ENCODE measurements at places on chromosomes 13 and 19.
A peak's percentile ranks its signal among the peaks of the same experiment; 100 is the strongest.

DNA sequence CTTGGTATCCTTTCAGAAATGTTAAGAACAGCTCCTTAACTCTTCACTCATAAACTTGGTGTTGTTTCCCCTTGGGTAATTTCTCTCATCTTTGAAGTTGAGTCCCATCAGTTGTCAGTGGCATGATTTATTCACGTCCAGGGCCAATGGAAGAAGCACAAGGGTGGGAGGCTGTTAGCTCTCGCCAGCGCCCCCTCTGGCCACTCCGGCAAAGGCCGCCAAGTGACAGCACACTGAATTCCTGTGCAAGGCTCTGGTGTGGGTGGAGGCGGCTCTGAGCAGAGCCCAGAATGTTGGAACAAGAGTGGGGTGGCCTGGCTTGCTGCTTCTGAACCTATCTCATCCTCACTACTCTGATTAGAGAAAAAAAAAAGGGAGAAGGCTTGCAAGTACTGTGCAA, 13.1 kb upstream of the MEDAG start:
- DNase-seq = no peak

GRCh38 chr13:85729296-85729695, 69.9 kb downstream of the SLITRK6 start:
- no peak for DNase-seq

- no peak for DNase-seq
Observed at GRCh38 chr19:11581740-11582139, 4.3 kb upstream of the ACP5 start.

GRCh38 chr13:74070513-74070912, 63.7 kb downstream of the KLF12 start:
- DNase-seq = no peak

GRCh38 chr19:5804516-5805461, at the start of gene NRTN:
TSS of gene NRTN (plus strand) at chr19:5805067. CDS start at chr19:5824166, 19,099 bp downstream.
- peak; percentile 35 for DNase-seq

DNA sequence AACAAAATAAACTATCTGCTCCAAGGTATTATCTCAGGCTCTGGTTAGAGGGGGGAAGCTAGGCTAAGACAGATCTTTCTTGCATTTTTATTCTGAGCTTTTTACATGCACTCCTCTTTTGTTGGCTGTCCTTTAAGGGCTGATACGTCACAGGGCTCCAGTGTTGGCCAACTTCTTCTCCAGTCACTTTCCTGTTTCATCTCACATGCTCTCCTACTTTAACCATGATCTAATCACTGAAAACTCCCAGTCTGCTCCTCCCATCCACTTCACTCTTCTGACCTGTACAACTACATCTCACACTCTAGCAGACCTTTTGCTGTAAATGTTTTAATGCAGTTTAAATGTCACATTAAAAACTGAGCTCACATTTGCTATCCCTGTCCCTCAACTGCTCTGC, 510.0 kb upstream of the KLF12 start:
- no peak for DNase-seq

DNA sequence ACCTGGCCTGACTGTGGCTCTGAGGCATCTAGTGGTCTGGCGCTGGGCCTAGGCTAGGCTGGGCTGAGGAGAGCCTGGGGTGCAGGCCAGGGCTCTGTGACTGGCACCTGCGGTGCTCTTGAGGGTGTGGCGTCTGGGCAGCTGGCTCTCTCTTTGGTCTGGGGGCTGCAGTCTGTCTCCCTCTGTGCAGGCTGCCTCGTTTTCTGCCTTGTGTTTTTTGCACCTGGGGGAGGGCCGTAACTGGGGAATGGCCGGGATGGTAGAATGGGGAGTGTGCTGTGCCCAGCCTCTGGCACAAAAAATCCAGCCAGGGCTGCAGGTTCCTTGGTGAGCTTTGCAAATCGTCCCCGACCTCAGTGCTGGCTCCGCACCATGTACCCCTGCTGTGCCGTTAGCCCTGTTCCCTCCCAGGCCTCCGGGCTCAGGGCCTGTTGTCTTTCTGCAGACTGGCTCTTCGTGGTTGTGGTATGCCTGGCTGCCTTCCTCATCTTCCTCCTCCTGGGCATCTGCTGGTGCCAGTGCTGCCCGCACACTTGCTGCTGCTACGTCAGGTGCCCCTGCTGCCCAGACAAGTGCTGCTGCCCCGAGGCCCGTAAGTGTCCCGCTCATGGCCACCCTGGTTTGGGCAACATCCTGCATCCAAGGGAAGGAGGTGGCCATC, 6.5 kb upstream of the USF2 start:
- DNase-seq = no peak

DNA sequence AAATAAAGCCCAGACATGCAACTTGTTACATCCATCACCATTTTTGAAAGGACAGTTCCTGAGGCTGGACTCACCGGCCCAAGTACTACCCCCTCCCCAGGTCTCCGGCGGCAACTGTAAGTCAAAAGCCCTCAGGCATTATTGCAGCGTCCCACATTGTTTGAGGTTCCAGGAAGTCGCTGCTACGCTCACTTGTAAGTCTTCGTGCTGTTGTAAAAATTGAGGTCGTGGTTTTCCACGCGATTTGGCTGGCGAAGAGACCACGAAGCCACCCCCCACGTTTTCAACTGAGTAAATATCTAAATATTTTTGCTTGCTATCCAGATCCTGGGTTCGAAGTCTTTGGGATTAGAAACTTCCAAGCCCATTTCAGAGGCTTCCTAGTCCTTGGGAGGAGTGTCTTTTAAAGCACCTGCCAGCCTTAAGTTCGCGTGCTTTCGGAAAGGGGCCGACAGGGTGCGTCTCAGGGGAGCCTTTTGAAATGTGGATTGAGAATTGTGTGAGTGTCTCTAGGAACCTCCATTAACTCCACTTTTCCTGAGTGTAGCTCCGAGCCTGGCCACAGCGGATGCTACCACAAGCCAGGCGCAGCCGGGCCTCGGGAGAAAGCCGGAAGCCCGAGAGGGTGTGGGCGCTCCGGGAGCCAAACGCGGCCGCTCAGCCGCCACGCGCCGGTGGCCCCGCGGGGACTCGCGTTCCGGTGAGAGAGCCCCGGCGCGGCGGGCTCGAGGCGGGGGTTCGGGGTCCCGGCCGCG, 434 bp upstream of the FNDC3A start:
- DNase-seq = peak; percentile 23

DNA sequence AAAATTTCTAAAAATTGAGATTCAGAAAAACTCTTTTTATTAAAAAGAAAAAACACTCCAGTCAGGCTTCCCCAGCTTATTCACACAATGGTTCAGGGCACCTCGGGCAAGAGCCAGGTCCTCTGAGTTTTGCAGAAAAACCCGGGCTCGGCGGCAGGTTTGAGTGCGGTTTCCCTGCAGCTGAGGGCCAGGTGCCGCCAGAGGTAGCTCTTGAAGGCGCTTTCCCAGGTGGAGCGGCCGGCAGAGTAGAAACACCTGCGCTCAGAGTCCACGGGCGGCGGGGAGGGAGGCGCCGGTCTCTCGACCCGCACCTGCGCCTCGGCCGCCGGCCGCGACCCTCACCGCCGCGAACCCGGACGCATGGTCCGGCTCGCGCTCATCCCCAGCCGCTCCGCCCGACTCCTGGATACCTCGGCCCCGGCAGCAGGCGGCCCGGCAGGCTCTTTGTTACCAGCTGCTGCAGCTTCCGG, 444 bp downstream of the PROSER1 start:
- no peak for DNase-seq

DNA sequence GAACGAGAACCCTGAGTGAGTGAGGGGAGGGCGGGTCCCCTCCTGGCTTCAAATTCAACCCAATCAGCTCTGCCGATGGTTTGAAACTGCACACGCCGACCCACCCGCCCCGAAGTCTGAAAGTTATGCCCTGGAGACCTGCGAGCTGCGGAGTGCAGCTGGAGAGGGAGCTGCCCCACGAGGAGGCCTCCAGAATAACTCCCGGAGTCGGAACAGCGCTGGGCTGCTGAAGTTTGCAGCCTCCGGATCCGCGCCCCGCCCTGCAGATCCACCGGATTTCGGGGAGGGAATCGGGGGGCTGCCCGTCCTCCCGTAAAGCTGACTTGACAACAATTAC, 7.0 kb downstream of the POU4F1 start:
- no peak for DNase-seq

GRCh38 chr19:46744005-46744691, 1.7 kb upstream of the FKRP start:
- no peak for DNase-seq

- no peak for DNase-seq
Observed at GRCh38 chr19:19094513-19094912, 30.7 kb downstream of the SLC25A42 start.

- no peak for DNase-seq
Observed at GRCh38 chr13:100584896-100585295, 3.7 kb downstream of the GGACT start.

- DNase-seq = no peak
Observed at GRCh38 chr13:21318891-21319532, 140.1 kb downstream of the ZDHHC20 start.

DNA sequence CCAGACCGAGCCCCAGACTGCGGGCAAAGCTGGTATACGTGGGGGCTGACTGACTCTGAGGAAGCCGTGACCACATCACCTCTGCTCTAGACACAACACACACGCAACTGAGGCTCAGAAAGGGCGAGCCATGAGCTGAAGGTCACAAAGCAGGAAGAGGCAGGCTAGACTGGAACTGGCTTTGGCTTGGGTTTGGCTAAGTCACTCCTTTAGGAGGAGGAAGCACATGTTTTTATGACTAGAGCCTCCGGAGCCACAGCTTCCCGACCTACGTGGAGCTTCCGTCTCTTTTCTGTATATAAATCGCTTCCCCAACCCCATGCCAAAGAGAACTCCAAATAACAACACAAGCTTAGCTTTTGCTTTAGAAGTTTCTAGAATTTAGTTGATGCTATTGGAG, 48.0 kb downstream of the RFX2 start:
- DNase-seq = no peak

GRCh38 chr19:24069905-24070657, 16.9 kb upstream of the ZNF254 start:
- no peak for DNase-seq

GRCh38 chr19:50647879-50648615, 1.2 kb upstream of the C19orf81 start:
- no peak for DNase-seq

DNA sequence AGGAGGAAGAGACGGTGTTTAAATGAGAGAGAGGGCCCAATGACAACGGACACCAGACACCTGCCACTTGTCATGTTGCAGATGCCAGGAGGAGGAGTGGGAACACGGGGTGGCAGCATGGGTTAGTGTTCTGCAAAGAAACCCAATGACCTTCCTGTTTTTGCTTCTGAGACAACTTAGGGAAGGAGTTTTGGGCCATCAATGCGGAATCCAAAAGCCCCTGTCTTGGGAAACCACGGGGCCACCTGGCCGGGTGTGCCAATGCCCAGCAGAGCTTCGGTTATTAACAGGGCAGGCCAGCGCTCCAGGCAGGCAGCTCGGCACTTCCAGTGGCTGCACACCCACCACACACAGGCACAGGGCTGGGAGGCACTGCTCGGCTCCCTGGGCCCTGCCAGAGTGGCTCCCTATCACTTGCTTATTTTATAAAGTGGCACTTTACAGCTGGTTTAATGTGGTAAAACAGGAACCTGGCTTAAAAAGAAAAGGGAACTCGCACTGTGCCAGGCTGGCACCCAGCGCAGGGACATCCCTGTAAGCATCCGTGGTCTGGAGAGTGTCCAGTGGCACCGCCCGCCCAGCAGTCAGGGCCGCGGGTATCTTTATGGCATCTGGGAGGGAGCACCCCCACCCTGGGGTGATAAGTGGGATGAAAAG, 19.1 kb downstream of the ELL start:
- DNase-seq = peak; percentile 14

- DNase-seq = no peak
Observed at GRCh38 chr13:23608701-23609413, 38.6 kb downstream of the TNFRSF19 start.

DNA sequence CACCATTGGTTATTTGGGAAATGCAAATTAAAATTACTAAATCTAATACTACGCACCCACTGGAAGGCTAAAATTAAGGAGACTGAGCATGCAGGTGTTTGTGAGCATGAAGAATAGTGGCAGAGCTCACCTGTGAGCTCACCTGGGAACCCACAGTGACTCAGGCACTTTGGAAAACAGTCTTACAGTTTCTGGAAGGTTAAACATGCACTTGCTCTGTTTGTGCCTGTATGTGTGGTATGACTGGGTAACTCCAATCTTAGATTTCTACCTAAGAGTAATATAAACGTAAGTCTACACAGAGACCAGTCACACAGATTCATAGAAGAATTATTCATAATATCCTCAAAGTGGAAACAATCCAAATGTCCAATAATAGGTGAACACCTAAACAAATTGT, 318.8 kb downstream of the ATP8A2 start:
- no peak for DNase-seq

DNA sequence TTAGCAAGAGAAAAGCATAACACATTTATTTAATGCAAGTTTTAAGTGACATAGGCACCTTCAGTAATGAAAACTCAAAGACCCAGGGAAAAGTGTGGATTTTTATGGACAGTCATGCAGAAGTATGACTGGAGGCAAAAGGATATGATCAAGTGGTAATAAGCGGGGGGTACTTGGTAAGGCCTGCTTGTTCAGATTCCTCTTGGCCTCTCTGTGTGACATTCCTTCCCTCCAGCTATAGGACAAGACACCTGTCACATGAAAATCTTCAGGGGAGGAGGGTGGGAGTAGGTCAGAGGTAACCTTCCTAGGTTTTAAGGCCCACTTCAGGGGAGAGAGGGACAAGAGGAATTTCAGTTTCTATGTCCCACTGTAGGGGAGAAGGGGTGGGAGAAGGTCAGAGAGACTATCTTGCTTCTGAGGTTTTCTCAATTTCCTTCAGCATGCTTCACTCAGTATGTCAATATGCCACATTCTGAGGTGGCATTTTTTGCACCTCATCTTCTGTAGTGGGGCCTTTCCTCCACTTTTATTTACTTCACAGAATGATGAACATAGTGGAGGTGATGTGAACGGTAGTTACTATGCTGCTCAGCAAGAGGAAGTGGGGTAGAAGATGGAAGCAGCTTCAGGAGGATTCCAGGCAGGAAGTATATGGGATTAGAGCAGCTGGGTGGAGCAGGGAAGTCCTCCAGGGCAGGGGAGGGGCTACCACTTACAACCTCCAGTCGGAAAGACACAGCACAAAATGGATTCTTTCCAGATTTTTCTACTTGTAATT, 73.2 kb upstream of the RFC3 start:
- DNase-seq = peak; percentile 7

- no peak for DNase-seq
Observed at GRCh38 chr13:90375851-90376250, 971.6 kb upstream of the MIR17HG start.

DNA sequence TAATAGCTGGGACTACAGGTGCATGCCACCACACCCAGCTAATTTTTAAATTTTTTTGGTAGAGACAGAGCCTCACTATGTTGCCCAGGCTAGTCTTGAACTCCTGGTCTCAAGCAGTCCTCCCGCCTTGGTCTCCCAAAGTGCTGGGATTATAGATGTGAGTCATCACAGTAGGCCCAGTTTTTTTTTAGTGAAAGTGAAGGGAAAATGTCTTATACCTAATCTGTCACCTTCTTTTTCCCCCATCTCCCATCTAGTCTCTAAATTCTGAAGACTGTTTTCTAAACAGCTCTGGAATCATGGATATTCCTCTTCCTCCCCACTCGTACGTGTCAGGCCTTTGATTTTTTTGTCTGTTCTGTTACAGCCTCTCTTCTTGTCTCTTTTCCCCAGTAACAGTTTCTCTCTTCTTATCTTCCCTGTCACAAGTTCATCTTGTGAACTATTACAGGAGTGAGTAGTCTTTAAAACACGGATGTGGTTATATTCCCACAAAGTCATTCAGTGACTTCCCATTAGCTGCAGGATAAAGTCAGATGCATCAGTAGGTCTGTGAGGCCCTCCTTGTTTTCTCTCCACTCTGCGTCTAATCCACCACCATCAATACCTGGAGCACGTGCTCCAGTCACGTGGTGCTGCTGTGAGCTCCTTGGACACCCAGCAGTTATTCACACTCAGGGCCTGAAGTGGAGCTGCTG, 2.9 kb downstream of the CDC16 start:
- DNase-seq = no peak

- DNase-seq = no peak
Observed at GRCh38 chr13:69565334-69565733, 542.3 kb upstream of the ATXN8OS start.

Measured in NCI-H510A treated with DMSO at 0.1 percent for 48 hours (cell line).